ENCODE measurements at places on chromosomes 3 and 15. TPM values are rescaled to one million over a fixed set of nuclear protein-coding genes. Genes with fewer than 3 reads are reported as not detected.

The ITPKA gene
- total RNA-seq: 0.77 TPM

The STAB1 gene
- 0.90 TPM for total RNA-seq

The TMEM108 gene
- 3.5 TPM for total RNA-seq

The IMPG2 gene
- 0.02 TPM for total RNA-seq

The ZBTB38 gene
- total RNA-seq: 12.7 TPM

The IGF2BP2 gene
- 130 TPM for total RNA-seq

The RYR3 gene
- 0.85 TPM for total RNA-seq

The SLC28A1 gene
- total RNA-seq: not detected

The ACKR4 gene
- not detected for total RNA-seq

The CIB1 gene
- 27.8 TPM for total RNA-seq

The DAZL gene
- total RNA-seq: 21.7 TPM

The MTHFS gene
- 36.9 TPM for total RNA-seq

The MELTF gene
- 8.8 TPM for total RNA-seq

The WDR93 gene
- total RNA-seq: not detected

The GXYLT2 gene
- total RNA-seq: 2.6 TPM

The EPHB1 gene
- total RNA-seq: 2.8 TPM

The RASGRF1 gene
- 0.33 TPM for total RNA-seq

The RBPMS2 gene
- 185 TPM for total RNA-seq

The SPG21 gene
- total RNA-seq: 64.2 TPM

The RASL12 gene
- total RNA-seq: 7.7 TPM

The SLC35G2 gene
- total RNA-seq: 5.4 TPM

The ACOX2 gene
- total RNA-seq: 0.85 TPM

The ZIC4 gene
- not detected for total RNA-seq

The GATA2 gene
- 2.7 TPM for total RNA-seq

The RNF168 gene
- total RNA-seq: 65.5 TPM

The FAM107A gene
- total RNA-seq: 0.13 TPM

The CHAC1 gene
- total RNA-seq: 47.2 TPM

The ZKSCAN7 gene
- total RNA-seq: 8.7 TPM

The CHRD gene
- total RNA-seq: 1.9 TPM

The STRIT1 gene
- not detected for total RNA-seq

The BCHE gene
- total RNA-seq: 1.4 TPM

The KNSTRN gene
- 53.9 TPM for total RNA-seq

The PYGO1 gene
- 0.83 TPM for total RNA-seq

The PIGBOS1 gene
- 11.5 TPM for total RNA-seq

The PSMD6 gene
- total RNA-seq: 112 TPM

The ACSBG1 gene
- 3.2 TPM for total RNA-seq

The ADAMTS17 gene
- 2.9 TPM for total RNA-seq

The FRMD4B gene
- total RNA-seq: 3.4 TPM

The SAMMSON gene
- not detected for total RNA-seq

The MCTP2 gene
- total RNA-seq: 1.3 TPM

The MGLL gene
- total RNA-seq: 0.11 TPM

The IQCF5 gene
- not detected for total RNA-seq

The GOLGA8J gene
- not detected for total RNA-seq

The NOX5 gene
- not detected for total RNA-seq
